Hippocampal formation (tissue), 2 donors: ENCODE measurements at places on chromosomes 5 and 9.

- DNase-seq, result no peak
Observed at GRCh38 chr9:93124793-93125192, 9.3 kb downstream of the NINJ1 start.

DNA sequence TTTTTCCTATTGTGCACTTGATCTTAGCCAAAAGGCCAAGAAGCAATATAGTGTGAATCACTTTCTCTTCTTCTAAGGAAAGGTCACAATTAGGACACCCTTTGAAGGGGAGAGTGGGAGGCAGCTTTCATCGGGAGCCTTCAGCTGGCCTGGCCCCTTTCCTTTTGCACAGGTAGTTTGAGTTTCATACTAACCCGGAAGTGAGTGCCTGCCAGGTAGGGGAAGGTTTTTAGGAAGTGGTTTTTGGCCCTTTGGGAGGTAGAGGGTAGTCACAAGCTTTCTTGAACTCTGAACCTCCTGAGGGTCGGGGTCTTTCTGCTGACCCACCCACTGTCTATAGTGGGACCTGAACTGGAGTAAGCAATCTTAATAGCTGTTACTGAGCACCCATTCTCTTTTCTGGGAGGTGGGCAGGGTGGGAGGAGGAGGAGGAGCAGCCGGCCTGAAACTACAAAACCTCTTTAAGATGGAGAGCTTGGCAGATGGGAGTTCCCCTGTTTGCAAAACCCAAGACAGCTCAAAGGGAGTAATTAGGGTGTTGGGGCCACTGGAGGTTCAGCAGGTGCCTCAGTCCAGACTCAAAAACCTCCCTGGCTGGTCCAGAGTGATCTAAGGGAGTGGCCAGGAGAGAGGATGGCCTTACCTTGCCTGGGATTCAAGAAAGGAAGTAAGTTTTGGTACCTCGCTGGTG is 6.0 kb downstream of the LARP1 start:
- DNase-seq, result no peak

DNA sequence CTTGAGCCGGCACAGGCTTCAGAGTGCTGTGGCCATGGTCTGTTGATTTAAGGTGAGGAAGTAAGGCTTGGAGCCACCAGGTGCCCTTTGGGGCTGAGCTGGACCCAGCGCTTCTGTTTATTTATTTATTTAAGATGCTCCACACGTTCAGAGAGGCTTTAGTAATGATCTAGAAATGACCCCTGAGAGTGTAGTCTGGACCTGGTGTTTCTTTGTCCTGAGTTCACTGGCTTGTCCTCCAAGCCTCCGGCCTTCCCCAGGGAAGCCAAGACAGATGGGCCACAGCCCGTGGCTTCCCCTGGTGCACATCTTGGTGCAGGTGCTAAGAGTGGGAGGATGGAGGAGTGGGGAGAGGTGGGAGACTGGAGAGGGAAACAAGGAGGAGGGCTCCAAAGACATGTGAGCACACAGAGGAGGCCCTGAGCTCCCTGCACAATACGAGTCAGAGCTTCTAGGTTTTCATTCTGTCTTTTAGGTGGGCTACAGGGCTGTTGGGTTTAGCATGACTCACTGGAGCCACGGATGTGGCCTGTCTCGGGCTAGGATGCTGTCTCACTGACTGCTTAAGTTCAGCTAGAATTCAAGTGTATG is 56.9 kb downstream of the AHRR start:
- no peak for DNase-seq

GRCh38 chr9:26535151-26535550 is 357.5 kb downstream of the CAAP1 start:
- DNase-seq, result no peak
